ENCODE measurements at places on chromosomes 4 and X.

DNA sequence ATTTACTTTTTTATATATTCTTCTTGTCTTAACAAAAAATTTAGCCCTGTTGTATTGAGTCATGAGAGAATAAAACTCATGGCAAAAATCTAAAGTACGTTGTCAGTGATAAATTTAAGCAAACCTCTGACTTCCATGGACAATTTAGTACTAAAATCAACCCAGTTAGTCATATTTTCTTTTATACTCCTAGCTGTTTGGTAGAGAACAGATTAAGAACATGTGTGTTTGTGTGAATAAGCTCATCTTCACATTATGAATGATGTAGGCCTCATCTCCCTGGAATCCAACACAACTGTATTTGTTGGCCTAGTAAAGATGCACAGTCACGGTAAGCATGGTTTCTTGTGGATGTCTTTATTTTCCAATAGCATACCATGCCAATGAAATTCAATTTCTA, 40.8 kb upstream of the FAM47B start:
- no peak for DNase-seq

GRCh38 chrX:119516157-119516702, 48.0 kb downstream of the SLC25A5 start:
- peak; percentile 29 for DNase-seq

DNA sequence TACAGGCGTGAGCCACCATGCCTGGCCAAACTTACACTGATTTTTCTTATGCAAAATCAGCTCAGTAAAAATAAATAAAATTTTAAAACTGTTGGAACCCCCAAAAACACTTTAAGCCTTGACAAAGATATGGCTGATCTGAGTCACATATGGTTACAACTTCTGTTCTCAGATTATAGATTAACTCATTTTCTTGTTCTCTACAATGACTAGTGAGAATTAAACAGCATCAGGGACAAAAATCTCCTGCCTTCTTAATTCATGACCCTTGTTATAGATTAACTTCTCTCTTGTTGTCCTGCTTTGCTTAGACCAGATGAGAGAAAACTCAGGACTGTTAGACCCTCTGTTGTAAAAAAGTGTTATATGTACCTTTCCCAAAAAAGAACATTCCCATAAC, 24.2 kb upstream of the EXOC1L start:
- DNase-seq, result no peak

GRCh38 chr4:39785083-39785482, 87.1 kb downstream of the UBE2K start:
- DNase-seq, result no peak

DNA sequence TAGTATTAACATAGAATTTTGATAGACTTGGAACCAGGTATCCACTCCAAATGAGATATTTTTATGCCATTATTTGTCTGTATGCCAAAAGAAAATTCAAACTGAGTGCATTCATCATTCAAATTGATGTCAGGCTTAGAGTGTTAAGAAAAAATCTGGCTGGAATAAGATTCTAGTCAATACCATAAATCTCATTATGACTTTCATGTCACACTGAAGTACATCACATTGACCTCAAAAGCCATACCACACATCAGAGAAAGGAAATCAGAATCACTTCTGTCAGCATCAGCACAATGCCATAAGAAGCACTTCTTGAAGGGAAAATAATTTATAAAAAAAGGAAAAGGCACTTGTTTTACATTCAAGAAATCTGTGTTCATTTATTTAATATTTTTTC, 119.0 kb upstream of the BMP3 start:
- no peak for DNase-seq

DNA sequence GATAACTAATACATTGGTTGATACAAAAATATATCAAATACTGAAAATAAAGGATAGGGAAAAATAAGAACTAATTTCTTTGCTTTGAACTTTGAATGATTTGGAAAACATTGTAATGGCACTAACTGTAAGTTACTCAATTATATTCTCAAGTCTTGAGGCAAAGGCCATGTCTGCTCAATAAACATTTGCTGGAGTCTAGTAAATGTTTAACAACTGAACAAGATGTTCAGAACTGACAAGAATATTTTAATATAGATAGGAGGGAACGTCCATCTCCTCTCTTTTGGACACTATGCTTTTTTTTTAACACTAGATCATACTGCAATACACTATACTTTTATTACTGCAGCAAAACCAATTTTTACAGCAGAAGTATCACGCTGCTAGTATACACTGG, 76.2 kb downstream of the PRSS12 start:
- no peak for DNase-seq

DNA sequence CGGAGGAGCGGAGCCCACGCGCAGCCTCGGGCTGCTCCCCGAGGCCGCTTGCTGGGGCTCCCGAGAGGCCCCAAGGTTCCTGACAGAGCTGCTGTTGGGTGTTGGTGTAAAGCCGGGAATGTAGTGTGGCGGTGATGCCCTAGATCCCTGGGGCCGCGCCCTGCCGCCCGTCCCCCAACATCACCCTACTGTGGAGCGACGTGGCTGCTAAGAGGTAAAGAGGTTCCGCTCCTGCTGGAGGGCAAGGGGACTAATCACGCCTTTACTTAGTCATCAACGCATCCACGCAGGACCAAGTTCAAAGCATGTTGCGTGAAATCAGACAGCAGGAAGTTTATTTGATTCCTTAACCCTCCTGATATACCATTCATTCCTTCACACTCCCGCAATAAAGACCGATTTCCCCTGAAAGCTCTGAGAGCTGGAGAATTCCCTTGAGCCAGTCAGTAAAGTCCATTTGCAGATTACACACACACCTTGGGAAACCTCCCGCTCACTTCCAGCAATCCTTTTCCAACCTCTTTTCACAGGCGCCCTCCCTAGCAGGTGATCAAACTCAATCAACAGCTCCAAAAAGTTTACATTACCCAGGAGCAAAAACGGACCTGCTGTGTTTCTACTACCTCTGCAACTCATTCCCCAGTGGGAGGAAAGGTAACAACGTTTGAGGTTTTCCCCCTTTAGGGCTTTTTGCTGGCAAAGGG, 579 bp upstream of the GABRA2 start:
- DNase-seq, result no peak

DNA sequence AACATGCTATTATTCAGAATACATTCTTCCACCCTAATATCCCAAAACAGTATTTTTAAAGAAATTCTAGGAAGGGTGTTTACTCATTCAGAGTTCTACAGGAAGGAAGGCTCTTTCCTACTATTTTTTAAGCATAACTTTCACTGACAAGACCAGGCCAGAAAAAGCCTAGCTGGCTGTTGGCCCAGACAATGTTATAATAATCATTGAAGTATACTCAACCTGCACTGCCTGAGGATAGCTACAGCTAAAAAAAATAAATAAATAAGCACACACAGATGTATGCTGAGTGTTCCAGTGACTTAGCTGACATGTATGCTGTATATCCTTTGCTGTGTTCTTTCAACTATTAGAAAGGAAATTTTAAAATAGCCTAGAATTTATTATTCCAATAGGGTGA, 145.8 kb upstream of the SPRY1 start:
- DNase-seq, result no peak

Measured in COR-L47 (cell line).